ENCODE measurements at places on chromosomes 6 and 20.

DNA sequence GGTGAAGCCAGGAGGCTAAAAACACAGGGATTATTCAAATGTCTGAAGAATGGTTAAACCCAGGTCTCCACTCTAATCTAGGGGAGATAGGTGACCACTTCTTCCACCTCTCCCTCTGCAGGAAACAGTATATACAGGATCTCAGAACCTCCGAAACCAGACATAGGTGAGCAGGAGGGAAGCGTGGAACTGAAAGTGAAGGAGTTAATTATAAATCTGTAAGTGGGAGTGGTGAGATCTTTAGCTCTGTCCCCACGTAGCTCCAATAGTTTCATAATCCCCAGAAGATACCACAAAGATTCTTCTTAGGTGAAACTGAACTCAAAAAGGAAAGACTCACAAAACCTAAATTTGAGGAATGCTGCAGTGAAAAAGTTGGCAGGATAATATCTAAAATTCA, 76.8 kb downstream of the THEMIS start:
- DNase-seq, result no peak

- DNase-seq, result no peak
Measured at GRCh38 chr6:13488015-13488895, 855 bp upstream of the GFOD1 start.

DNA sequence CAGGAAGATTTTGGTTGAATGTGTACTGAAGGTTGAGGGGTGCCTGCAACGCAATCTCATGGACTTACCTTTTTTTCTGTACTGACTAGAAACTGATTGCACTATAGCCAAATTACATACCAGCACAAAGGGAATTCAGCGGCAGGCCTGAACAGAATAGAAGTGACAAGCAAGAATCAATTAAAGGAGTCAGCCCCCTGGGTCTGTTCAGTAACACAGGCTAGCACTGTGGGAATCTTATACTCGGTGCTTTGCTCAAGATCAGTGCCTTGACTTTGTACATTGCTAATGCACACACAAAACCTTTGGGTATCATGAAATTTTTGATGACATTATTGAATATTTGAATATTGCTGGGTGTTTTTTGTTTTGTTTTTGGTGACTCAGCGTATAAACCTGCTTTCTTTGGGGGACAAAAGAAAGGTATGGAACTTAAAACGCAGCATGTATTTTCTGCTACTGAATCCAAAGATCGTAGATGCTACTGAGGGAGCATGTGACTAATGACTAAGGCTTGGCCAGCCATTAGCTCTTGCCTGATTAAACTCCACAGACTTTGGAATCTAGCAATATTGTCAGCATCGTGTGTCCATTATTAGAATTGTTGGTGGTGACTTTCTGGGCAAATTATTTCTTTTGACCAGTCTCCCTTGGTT, 236.6 kb downstream of the ARID1B start:
- DNase-seq, result no peak

DNA sequence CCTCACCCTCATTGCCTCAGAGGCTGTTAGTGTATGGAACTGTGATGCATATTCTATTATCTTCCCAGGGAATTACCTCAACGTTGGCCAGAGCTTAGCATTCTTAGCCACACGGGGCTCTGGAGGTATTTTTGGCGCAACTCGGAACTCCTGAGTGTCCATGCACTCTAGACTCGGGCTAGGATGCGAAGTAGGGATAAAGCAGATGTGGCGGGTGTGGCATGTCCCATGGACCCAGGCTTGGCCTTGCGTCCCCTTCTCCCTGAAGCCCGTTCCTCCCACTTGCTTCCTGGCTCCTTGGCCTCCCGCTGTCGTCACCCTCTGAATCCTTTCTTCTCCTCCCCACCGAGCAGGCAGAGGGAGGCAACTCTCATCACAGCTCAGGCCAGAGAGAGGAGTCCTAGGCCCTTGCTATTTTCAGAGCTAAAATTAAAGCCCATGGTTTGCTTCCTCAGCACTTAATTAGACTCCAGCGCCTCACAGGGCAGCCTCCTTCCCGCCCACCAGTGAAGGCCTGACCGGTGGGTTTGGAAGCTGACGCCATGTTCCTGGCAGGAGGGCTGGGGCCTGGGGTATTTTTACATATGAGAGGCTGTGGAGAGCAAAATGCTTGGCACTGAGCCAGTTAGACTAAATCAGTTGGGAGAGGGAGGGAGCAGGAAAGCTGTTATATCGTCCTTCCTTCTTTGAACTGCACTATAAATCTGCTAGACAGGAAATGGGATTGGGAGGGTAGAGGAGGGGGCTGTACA, 138.7 kb downstream of the FOXO3 start:
- peak; percentile 92 for DNase-seq

GRCh38 chr6:57265755-57266221, 43.7 kb upstream of the RAB23 start:
- peak; percentile 73 for DNase-seq

GRCh38 chr6:52654007-52654406, 16.9 kb upstream of the TMEM14A start:
- no peak for DNase-seq

All from right lung (tissue), 10 donors.